ENCODE measurements at places on chromosomes 12 and 14.

- no peak for DNase-seq
Measured at GRCh38 chr12:25675808-25676207, 122.7 kb upstream of the LMNTD1 start.

- peak; percentile 75 for DNase-seq
Measured at GRCh38 chr14:59275668-59276067, 87.2 kb downstream of the DAAM1 start.

- DNase-seq: no peak
Measured at GRCh38 chr12:88925454-88925853, 345.2 kb upstream of the KITLG start.

- peak; percentile 11 for DNase-seq
Measured at GRCh38 chr14:69695322-69696203, 71.4 kb upstream of the SRSF5 start.

DNA sequence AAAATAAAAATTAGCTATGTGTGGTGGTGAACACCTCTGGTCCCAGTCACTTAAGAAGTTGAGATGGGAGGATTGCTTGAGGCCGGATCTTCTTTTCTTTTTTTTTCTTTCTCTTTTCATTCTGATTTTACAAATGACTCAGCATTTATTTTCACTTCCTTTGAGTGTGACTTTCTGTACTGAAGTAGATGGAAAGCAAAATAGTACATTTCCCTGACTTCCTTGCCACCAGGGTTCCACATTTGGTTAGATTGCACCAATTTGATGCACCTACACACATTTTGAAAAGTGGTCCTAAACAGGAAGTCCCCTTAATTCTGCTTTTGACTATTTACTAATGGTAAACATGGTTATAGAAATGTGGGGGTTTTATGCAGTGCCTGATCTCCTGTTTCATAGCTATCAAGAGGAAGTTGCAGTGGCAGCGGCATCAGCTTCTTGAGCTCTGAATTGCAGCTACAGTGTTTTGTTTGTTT, 13.0 kb upstream of the LEMD3 start:
- DNase-seq: no peak

DNA sequence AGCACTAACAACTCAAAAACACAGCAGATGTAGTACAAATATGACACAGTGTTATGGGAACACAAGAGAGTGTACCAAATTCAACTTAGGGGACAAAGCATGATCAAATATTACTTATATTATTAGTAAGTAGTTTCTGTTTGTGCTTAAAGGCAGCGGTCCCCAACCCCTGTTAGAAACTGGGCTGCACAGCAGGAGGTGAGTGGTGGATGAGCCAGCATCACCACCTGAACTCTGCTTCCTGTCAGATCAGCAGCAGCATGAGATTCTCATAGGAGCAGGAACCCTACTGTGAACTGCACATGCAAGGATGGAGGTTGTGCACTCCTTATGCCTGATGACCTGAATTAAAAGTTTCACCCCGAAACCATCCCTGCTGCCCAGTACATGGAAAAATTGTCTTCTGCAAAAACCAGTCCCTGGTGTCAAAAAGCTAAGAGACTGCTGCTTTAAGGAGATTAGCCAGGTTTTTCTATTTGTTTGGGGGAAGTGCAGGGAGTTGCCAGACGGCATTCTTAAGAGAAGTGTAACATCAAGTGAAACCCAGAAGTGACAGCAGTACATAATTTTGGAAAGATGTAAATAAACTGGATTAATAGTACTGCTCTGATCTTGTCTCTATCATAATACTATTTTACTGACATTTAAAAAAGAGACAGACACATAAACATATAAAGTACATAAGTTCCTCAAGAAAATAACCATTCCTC, 26.7 kb downstream of the GTF2A1 start:
- no peak for DNase-seq

GRCh38 chr14:35956376-35957085, 130.4 kb downstream of the BRMS1L start:
- no peak for DNase-seq

- DNase-seq: peak; percentile 79
Measured at GRCh38 chr12:14417715-14418114, 52.2 kb downstream of the ATF7IP start.
